Endothelial cell (in vitro differentiated cells): ENCODE measurements at places on chromosomes 2 and 18. TPM values are rescaled to one million over a fixed set of nuclear protein-coding genes. Genes with fewer than 3 reads are reported as not detected.

Gene PGAP1
- total RNA-seq, result 32.9 TPM

DNA sequence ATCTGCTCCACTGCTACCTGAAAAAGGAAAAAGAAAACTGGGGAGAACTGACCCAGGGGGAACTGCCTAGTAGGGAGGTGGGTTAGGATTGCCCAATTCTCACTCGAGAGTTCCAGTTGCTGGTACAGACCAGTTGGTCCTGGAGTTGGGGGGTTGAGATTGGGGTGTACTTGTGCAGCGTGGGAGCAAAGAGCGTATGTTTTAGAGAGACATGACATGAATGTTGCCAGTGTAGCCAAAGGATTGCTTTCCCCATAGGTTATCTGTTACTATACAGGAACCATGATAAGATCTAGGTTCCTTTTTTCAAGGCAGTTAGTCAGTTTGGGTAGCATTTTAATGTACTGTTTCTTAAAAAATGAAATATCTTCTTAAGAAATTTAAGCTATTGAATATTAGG, 68.6 kb downstream of the APLF start:
- DNase-seq, result no peak
- H3K4me3 ChIP-seq, result no peak overlapping the region
- no peaks in the 10 kb centered on the region for H3K36me3 ChIP-seq
- peaks cover 6% of the 10 kb centered on the region for H3K4me1 ChIP-seq

Gene HOXD10
- not detected for total RNA-seq

- H3K27ac ChIP-seq, result peak overlapping the region; percentile 38
- no peak for DNase-seq
- no peak overlapping the region for H3K4me3 ChIP-seq
- peaks cover 59% of the 10 kb centered on the region for H3K4me1 ChIP-seq
- H3K36me3 ChIP-seq, result no peaks in the 10 kb centered on the region
Measured at GRCh38 chr2:21198637-21199036, 74.9 kb downstream of the TDRD15 start.

DNA sequence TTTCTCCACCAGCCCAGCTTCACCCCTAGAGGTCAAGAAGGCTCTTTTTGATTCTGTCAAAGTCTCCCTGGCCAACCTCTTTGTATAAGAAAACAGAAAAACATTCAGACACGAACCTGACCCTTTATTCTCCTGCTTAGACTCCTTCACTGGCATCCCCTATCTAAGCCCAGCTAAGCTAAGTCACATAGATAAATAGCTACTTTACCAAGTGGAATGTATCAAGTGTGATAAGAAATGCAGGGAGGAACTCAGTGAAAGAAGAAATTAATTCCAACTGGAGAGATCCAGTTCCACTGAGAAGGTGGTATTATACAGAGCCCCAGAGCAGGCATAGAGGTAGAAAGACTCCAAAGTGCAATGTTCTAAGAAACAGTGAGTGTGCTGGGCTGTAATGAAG, 489.5 kb downstream of the TNS1 start:
- H3K27me3 ChIP-seq, result no peaks in the 10 kb centered on the region
- no peak for DNase-seq
- H3K4me3 ChIP-seq, result no peak overlapping the region
- H3K4me1 ChIP-seq, result peaks cover 22% of the 10 kb centered on the region
- no peak overlapping the region for H3K27ac ChIP-seq
- H3K36me3 ChIP-seq, result no peaks in the 10 kb centered on the region

DNA sequence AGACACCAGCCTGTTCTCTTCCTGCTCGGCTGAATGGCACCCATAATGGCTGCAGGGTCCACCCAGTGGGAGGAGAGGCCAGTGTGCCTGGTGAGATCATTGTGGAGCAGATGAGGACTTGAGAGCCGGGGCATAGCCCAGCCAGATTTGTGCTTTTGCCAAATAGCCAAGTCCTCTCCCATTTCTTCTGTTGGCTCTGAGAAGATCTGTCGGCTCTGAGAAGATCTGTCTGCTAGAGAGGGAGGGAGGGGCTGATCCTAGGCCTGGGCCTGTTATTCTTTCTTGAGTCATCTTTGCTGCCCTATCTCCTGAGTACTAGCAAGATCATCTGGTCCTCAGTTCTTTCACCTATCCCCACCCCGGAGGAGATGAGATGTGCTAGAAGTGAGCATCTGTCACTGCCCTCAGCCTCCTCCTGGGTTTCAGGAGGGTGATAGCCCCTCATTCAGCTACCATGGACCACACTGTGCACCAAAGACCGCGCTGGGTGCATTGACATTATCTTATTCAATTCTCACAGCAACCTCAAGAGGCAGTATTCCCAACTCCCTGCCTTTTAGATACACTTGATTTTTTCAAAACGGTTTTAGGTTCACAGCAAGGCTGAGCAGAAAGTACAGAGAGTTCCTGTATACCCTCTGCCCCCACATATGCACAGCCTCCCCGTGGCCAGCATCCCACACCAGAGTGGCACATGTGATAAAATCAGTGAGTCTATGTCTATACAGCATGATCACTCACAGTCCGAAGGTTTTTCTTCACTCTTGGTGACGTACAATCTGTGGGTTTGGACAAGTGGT, 98.6 kb downstream of the CAPN13 start:
- no peaks in the 10 kb centered on the region for H3K4me1 ChIP-seq
- no peak overlapping the region for H3K27ac ChIP-seq
- DNase-seq, result no peak
- H3K4me3 ChIP-seq, result no peak overlapping the region
- no peaks in the 10 kb centered on the region for H3K36me3 ChIP-seq

GRCh38 chr18:24536326-24536725, 75.9 kb downstream of the HRH4 start:
- H3K27me3 ChIP-seq, result no peaks in the 10 kb centered on the region
- no peak for DNase-seq
- no peak overlapping the region for H3K4me3 ChIP-seq

Gene GRB14
- total RNA-seq, result 5.8 TPM

Gene RBM44
- total RNA-seq, result 0.44 TPM

Gene FRZB
- total RNA-seq, result 90.8 TPM

Gene DTNA
- 17.9 TPM for total RNA-seq

- no peaks in the 10 kb centered on the region for H3K36me3 ChIP-seq
- no peaks in the 10 kb centered on the region for H3K27me3 ChIP-seq
- DNase-seq, result no peak
- no peak overlapping the region for H3K4me3 ChIP-seq
- no peak overlapping the region for H3K27ac ChIP-seq
Measured at GRCh38 chr2:239208465-239209180, 192.2 kb downstream of the HDAC4 start.

GRCh38 chr2:19256121-19256601, 102.3 kb downstream of the OSR1 start:
- H3K36me3 ChIP-seq, result no peaks in the 10 kb centered on the region
- DNase-seq, result no peak
- H3K27ac ChIP-seq, result no peak overlapping the region
- no peak overlapping the region for H3K4me3 ChIP-seq
- no peaks in the 10 kb centered on the region for H3K27me3 ChIP-seq

GRCh38 chr2:71896385-71897136, 251.1 kb downstream of the CYP26B1 start:
- peaks cover 6% of the 10 kb centered on the region for H3K27me3 ChIP-seq
- no peak for DNase-seq
- peaks cover 6% of the 10 kb centered on the region for H3K36me3 ChIP-seq
- H3K27ac ChIP-seq, result no peak overlapping the region

Gene BARD1
- 22.0 TPM for total RNA-seq

Gene TXNDC2
- total RNA-seq, result not detected

Gene FOXI3
- total RNA-seq, result 0.69 TPM

DNA sequence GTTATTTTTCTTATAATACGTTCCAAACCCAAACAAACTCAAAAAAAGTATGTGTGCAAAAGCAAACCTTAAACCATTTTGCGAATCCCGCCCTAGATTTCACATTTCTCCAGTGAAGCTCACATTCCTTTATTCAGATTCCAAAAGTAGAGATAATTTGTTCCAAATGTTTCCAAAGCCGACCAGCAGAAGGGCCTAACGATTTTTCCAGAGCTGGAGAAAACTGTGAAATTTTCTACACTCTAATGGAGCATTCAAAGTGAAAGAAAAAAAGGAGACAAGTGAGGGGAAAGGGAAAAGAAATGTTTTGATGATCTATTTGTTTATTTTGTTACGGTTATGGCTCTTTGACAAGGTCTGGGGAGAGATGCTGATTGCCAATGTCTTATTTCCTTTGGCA, 286.5 kb upstream of the SLC14A2 start:
- H3K27me3 ChIP-seq, result no peaks in the 10 kb centered on the region
- H3K36me3 ChIP-seq, result no peaks in the 10 kb centered on the region
- no peak overlapping the region for H3K27ac ChIP-seq
- H3K4me1 ChIP-seq, result no peaks in the 10 kb centered on the region

DNA sequence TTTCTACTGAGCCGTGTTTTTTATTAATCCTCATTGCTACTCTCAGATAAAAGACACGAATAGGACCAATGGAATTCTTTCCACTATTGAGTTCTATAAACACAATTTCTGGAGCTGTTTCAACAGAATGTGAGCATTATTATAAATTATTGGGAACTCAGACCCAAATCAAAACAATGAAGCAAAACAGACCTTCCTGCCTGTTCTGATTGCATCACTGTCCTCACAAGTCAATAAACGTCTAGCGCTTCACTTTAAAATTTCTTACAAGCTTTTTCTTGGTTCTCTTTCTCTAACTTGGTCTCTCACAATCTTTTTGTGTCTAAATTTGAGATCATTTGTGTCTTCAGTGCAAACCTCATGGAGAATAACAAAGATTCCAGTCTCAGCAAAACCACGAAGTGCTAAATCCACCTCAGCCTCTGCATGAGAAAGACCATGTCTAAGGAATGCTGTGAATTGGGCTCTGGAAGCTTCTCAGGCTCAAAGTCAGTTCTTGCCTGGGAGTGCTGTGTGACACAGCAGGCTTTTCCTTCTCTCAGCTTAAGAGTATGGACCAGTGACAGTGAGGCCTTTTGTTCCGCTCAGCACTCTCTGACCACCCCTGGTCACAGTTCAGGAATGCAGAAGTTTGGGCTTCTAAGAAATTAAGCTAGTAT, 22.8 kb downstream of the ARHGAP28 start:
- H3K27ac ChIP-seq, result peak overlapping the region; percentile 94
- peaks cover 3% of the 10 kb centered on the region for H3K36me3 ChIP-seq
- peaks cover 6% of the 10 kb centered on the region for H3K27me3 ChIP-seq

Gene LBH
- 137 TPM for total RNA-seq

DNA sequence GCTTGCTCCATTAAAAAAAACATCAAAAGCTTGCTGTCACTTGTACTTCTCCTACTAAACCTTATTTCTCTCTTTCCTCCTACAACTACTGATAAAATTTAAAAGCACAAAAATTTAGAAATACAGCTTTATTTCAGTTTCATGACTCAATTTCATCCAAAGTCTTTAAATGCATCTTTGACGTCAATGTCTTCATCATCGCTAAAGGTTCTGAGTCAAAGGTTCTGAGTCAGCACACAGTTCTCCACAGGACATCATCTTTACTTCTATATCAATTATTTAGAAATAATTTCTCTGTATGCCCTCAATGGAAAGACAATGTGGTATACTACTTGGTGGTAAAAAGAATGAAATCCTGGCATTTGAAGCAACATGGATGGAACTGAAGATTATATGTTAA, 163.9 kb upstream of the DNMT3A start:
- H3K27ac ChIP-seq, result no peak overlapping the region
- no peaks in the 10 kb centered on the region for H3K4me1 ChIP-seq
- H3K36me3 ChIP-seq, result no peaks in the 10 kb centered on the region
- no peak for DNase-seq
- no peak overlapping the region for H3K4me3 ChIP-seq

Gene CNTNAP5
- total RNA-seq, result 5.0 TPM

Gene RFTN2
- total RNA-seq, result 27.2 TPM

Gene CCL20
- total RNA-seq, result not detected

- no peaks in the 10 kb centered on the region for H3K27me3 ChIP-seq
- H3K4me3 ChIP-seq, result no peak overlapping the region
- no peaks in the 10 kb centered on the region for H3K36me3 ChIP-seq
- no peaks in the 10 kb centered on the region for H3K4me1 ChIP-seq
Measured at GRCh38 chr2:162473-163382, 101.1 kb downstream of the SH3YL1 start.

- no peak for DNase-seq
- no peak overlapping the region for H3K4me3 ChIP-seq
- H3K27ac ChIP-seq, result no peak overlapping the region
- no peaks in the 10 kb centered on the region for H3K36me3 ChIP-seq
- no peaks in the 10 kb centered on the region for H3K4me1 ChIP-seq
Measured at GRCh38 chr18:5756823-5757222, 138.5 kb downstream of the TMEM200C start.

- H3K36me3 ChIP-seq, result no peaks in the 10 kb centered on the region
- no peak overlapping the region for H3K4me3 ChIP-seq
- no peak for DNase-seq
Measured at GRCh38 chr2:26613241-26614215, 27.6 kb downstream of the CIB4 start.

GRCh38 chr2:108377401-108377800, 353 bp upstream of the SULT1C4 start:
- no peak for DNase-seq
- no peaks in the 10 kb centered on the region for H3K27me3 ChIP-seq
- H3K4me3 ChIP-seq, result peak overlapping the region; percentile 91
- peak overlapping the region; percentile 99 for H3K27ac ChIP-seq
- H3K36me3 ChIP-seq, result peaks cover 9% of the 10 kb centered on the region

- H3K4me1 ChIP-seq, result peaks cover 2% of the 10 kb centered on the region
- H3K27me3 ChIP-seq, result no peaks in the 10 kb centered on the region
- H3K36me3 ChIP-seq, result no peaks in the 10 kb centered on the region
- H3K27ac ChIP-seq, result no peak overlapping the region
- no peak overlapping the region for H3K4me3 ChIP-seq
- DNase-seq, result no peak
Measured at GRCh38 chr2:227098162-227098515, 65.9 kb downstream of the COL4A4 start.

- no peak for DNase-seq
- no peak overlapping the region for H3K27ac ChIP-seq
- no peaks in the 10 kb centered on the region for H3K27me3 ChIP-seq
- no peaks in the 10 kb centered on the region for H3K36me3 ChIP-seq
Measured at GRCh38 chr2:66782780-66783361, 347.9 kb downstream of the MEIS1 start.

DNA sequence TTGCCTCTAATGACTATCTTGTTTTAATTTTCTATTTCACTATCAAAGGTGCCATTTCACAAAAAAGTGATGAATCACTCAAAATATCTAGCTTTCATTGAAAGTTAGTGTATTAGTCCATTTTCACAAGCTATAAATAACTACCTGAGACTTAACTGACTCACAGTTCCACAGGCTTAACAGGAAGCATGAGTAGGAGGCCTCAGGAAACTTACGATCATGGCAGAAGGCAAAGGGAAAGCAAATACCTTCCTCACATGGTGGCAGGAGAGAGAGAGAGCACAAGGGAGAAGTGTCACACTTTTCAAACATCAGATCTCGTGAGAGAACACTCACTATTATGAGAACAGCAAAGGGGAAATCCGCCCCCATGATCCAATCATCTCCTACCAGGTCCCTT, 1220.4 kb upstream of the ZEB2 start:
- no peak for DNase-seq
- no peak overlapping the region for H3K4me3 ChIP-seq
- peaks cover 23% of the 10 kb centered on the region for H3K4me1 ChIP-seq
- no peaks in the 10 kb centered on the region for H3K27me3 ChIP-seq
- H3K36me3 ChIP-seq, result no peaks in the 10 kb centered on the region

DNA sequence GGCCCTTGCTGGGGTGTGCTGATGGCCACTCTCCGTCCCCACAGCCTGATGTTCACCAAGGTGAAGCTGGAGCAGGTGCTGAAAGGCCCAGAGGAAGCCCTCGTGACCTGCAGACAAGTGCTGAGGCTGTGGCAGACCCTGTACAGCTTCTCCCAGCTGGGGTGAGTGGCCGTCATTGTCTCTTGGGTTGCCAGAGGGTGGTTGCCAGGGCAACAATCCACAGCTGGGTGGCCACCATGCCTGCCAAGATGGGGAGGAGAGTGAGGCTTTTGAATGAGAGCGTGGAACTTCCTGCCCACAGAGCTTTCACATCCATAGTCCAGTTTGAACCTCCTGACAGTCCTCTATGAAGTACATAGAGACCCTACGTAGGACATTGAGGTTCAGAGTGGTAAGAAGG, 108.8 kb downstream of the STPG4 start:
- DNase-seq, result no peak
- H3K4me1 ChIP-seq, result peaks cover 19% of the 10 kb centered on the region
- H3K4me3 ChIP-seq, result no peak overlapping the region
